ENCODE measurements at places on chromosomes 3 and 15. TPM values are rescaled to one million over a fixed set of nuclear protein-coding genes. Genes with fewer than 3 reads are reported as not detected.

Gene SI
- total RNA-seq, result not detected

Gene FAM81A
- total RNA-seq, result under 0.01 TPM

Gene TGM4
- 0.09 TPM for total RNA-seq

Gene B3GALNT1
- 13.7 TPM for total RNA-seq

Gene AMIGO3
- not detected for total RNA-seq

Gene ENTPD3
- not detected for total RNA-seq

Gene BFSP2
- not detected for total RNA-seq

Gene OIP5
- total RNA-seq, result 8.3 TPM

Gene ERICH6
- total RNA-seq, result not detected

All from endothelial cell of coronary artery (primary cell).